A172 (cell line): ENCODE measurements at places on chromosomes 1 and 21. TPM values are rescaled to one million over a fixed set of nuclear protein-coding genes. Genes with fewer than 3 reads are reported as not detected.

- DNase-seq = no peak
Observed at GRCh38 chr1:3945222-3945621, 45.1 kb upstream of the C1orf174 start.

DNA sequence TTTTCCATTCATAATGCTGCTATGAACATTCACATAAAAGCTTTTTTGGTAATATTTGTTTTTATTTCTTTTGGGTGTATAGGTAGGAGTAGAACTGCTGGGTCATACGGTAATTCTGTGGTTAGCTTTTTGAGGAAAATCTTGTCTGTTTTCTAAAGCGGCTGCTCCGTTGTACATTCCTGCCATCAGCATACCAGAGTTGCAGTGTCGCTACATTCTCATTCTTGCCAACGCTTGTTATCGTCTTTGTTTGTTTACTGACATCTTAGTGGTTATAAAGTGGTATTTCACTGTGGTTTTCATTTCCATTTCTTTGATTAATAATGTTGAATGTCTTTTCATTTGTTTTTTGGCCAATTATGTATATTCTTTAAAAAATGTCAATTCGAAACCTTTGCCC is 469.8 kb upstream of the ZP4 start:
- DNase-seq = peak; percentile 11

DNA sequence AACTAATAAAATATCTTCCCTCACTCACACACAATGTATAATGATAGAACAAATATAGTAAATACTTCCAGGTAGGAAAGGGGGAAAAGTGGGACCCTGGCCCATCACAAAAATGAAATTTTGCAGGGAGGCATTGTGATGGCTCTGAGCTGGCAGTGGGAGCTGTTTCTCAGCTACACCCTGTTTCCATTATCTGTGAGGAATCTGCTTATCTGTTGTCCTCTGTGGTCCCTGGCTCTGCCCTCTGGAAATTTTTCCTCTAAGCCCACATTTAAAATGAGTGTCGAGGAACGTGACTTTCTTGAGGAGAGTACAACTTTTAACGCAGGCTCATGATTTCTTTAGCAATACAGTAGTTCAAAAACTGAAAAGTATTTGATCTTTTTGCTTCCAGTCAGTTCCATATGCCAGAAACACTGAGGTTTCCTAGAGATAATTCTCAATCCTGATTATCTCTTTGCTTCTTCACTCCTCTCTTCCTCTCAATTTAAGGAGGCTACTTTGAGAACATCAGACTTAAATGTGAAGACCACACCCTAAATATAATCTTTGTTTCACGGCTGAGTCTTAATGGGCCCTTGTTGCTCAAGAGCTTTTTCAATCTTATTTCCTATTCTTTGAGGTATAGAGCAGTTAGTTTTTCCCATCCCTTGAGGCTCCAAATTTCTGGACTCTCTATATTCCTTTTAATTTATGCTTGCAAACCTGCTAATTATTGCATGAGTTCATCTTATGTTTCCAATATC is 5.0 kb upstream of the EEIG2 start:
- DNase-seq = no peak

Gene MXRA8
- 0.24 TPM in 1 of 2 replicates, not detected in the other for total RNA-seq

DNA sequence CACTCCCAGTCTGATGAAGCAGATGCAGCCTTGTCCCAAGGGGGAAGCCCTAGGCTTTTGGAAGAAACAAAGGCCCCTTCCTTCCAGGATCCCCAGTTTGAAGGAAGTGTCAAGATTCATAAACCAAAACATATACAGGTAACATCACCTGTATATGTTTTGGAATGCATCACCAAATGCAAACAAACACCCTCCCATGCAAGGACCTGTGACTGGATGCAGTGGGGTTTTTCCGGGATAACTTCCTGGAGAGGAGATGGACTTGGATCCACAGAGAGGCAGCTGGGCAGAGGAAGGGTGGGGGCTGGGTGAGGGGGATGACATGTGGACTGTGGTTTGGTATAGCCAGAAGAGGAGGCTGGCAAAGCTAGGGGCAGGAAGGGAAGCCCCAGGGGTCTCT is 1.5 kb upstream of the PLA2G2F start:
- DNase-seq = no peak

- DNase-seq = peak; percentile 76
Observed at GRCh38 chr1:85495556-85495955, 30.6 kb upstream of the DDAH1 start.

Gene SLFNL1
- 0.02 and 0.17 TPM in 2 replicates for total RNA-seq

DNA sequence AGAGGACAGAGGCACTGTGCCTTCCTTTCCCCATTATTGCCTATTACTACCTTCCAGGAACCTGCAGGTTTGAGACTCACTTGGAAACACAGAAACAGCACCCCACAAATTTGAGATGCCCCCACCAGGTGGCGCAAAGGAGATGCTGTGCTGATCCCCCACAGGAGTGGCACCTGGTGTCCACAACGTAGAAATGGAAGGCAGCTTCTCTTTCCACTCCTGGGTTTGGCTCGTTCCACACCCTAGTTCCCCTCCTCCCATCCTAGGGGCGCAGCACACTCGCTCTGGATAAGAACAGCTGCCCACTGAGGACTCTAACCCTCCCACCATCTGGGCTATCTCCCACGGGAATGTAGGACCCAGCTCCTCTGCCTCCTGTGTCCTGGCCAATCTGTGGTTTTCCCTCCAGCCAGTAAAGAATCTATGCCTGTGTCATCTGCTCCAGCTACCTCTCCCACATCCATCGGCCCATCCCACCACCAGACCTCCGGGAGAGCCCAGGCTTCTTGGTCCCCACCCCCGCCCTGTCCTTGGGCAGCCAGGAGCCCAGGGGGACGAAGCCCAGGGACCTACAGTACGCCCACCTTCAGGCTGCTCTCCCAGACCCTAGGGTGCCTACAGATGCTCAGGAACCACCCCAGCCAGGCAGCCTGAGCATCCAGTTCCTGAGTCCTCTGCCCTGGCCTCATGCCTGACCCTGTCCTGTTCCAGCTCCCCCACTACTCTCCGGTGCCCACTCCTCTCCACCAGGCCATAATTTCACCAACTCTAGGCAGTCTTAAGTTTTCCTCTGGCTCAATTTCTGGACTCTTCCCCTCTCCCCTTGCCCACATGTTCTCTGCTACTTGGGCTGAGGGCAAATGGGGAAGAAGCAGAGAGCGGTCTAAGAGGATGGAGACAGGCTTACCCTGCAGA is 549 bp downstream of the THBS3 start:
- peak; percentile 87 for DNase-seq

DNA sequence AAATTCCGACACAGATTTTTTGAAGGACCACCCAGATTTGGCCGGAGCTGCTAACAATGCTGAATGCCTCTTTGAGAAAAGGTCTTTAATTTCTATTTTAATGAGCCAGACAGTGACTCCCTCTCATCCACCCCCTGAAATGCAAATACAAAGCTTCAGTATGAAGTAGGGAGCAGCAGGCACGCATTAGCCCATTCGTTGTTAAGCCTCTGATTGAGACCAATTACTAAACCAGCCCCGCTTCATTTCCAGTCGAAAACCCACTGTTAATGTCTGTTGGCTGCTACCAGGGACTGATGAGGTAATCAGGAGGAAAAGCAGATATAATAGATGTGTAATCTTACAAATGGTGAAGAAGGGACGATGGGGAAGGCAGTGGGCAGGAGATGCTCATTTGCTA is 4.8 kb upstream of the C8A start:
- no peak for DNase-seq
